ENCODE measurements at places on chromosomes 13 and 19.

GRCh38 chr19:5690125-5690954 lies at the start of gene RPL36:
Gene RPL36 (plus strand): TSS chr19:5690295. CDS start chr19:5690508, 213 bp downstream.
- peak; percentile 85 for DNase-seq

- DNase-seq = no peak
Measured at GRCh38 chr19:56692206-56692895, 20.8 kb upstream of the ZNF835 start.

DNA sequence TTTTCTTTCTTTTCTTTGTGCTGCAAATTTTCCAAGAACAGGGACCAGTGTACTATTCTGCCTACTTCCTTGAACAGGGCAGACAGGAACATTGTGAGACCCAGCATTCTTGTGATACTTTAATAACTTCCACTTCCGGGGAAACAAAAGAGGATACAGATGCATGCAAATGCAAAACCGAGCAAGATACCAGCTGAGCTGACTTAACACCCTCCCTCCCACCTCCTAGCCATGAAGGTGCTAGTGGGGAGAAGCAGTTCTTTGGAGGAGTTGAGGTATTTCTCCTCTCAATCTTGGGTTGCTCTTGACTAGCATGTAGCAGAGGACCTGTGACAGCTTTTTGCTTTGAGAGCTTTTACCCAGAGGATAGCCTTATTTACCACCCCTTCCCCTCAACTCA lies 111.2 kb downstream of the KLF5 start:
- DNase-seq = no peak

- DNase-seq = no peak
Measured at GRCh38 chr13:51839711-51840540, 5.1 kb downstream of the TMEM272 start.

GRCh38 chr19:8131517-8131916 lies 17.9 kb downstream of the FBN3 start:
- no peak for DNase-seq

DNA sequence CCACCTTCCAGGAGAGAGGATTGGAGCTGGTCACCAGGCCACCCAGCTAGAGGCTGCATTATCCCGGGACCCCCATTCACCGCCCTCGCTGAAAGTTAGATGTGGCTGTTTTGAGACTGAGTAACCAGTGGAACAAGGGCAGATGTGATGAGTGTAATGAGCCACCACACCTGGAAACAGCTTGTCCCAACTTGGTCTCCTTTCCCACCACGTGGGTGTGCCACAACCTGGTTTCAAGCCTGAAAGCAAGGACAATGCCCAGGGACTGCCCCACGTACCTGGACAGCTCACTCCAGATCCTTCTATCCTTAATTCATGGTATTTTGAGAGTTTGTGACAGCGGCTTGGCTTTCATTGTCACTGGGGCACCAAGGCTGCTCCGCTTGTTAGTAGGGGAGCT lies 7.0 kb downstream of the LGI4 start:
- DNase-seq = no peak

DNA sequence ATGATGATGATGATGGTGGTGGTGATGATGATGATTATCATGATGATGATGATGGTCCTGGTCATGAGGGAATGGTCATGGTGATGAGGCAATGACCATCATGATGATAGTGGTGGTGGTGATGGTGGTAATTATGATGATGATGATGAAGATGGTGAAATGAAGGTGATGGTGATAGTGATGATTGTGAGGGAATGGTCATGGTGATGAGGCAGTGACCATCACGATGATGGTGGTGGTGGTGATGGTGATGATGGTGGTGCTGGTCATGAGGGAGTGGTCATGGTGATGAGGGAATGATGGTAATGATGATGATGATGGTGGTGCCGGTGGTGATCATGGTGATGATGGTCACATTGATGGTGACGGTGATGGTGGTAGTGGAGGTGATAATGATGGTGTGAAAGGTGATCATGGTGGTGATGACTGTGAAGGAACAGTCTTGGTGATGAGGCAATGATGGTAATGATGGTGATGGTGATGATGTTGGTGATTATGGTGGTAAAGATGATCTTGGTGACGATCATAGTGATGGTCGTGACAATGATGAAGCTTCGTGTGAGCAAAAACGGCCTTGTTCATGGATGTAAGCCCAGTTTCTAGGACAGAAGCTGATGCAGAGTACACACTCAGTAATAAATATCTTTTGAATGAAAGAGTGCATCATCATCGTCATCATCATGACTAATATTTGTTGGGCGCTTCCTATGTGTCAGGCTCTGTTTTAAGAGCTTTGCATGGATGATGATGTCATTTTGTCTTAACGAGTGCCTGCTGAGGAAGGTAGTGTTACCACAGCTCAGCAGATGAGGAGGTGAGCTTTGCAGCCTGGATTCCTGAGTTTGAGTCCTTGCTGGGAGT lies 17.3 kb downstream of the SBK2 start:
- DNase-seq = peak; percentile 93

GRCh38 chr13:41383386-41383785 lies 72.3 kb downstream of the NAA16 start:
- no peak for DNase-seq

GRCh38 chr19:35545001-35545854 lies at the start of gene TMEM147:
Gene TMEM147 (plus strand): TSS chr19:35545626. CDS start chr19:35545740, 114 bp downstream.
- DNase-seq = peak; percentile 87

GRCh38 chr19:35027851-35028599 lies 2.2 kb upstream of the SCN1B start:
- DNase-seq = no peak

GRCh38 chr13:99886706-99887105 lies 84.9 kb downstream of the ZIC5 start:
- no peak for DNase-seq

DNA sequence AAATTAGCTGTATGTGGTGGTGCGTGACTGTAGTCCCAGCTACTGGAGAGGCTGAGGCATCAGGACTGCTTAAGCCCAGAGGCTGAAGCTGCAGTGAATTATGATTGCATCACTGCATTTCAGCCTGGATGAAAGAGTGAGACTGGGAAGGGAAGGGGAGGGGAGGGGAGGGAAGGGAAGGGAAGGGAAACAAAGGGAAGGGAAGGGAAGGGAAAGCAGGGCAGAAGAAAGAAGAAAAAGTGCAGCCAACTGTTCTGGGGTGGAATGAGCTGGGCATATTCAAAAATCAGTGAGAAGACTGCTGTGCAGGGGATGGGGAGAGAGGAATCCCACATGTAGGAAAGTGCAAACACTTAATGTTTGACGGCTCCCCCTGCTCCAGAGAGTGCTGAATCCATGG lies 905.5 kb downstream of the UQCRFS1 start:
- DNase-seq = no peak

- DNase-seq = no peak
Measured at GRCh38 chr13:64206430-64207225, 2791.0 kb upstream of the PCDH20 start.

GRCh38 chr19:10979951-10980381 lies 19.1 kb downstream of the SMARCA4 start:
- DNase-seq = no peak

GRCh38 chr13:26784704-26785639 lies 24.4 kb upstream of the GPR12 start:
- no peak for DNase-seq

- DNase-seq = no peak
Measured at GRCh38 chr19:6026390-6027227, 48.7 kb upstream of the RANBP3 start.

Measured in NCI-H226 (cell line).